Stimulated activated CD4-positive, alpha-beta T cell treated with anti-CD3 and anti-CD28 coated beads, Interleukin-1b, Interleukin-23, amount 100 ng/mL, for 1 hour (primary cell): ENCODE measurements at places on chromosomes 12 and 14.

GRCh38 chr12:104501660-104502059 is 44.9 kb downstream of the CHST11 start:
- no peak for DNase-seq

DNA sequence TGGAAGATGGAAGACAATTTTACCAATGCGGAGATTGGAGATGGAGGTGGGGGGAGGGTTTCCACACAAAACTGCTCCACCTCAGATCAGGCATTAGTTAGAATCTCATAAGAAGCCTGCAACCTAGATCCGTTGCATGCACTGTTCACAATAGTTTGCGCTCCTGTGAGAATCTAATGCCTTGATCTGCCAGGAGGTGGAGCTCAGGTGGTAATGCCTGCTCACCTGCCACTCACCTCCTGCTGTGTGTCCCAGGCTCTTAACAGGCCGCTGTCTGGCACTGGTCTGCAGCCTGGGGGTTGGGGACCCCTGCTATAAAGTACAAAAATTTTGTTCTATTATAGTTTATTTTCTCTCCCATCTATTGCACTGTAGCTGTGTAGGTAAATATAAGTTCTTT is 84.9 kb upstream of the FOXG1 start:
- no peak for DNase-seq

GRCh38 chr12:108940138-108940537 is 60.2 kb downstream of the DAO start:
- no peak for DNase-seq

GRCh38 chr14:90649083-90649482 is 167.1 kb downstream of the TTC7B start:
- no peak for DNase-seq

DNA sequence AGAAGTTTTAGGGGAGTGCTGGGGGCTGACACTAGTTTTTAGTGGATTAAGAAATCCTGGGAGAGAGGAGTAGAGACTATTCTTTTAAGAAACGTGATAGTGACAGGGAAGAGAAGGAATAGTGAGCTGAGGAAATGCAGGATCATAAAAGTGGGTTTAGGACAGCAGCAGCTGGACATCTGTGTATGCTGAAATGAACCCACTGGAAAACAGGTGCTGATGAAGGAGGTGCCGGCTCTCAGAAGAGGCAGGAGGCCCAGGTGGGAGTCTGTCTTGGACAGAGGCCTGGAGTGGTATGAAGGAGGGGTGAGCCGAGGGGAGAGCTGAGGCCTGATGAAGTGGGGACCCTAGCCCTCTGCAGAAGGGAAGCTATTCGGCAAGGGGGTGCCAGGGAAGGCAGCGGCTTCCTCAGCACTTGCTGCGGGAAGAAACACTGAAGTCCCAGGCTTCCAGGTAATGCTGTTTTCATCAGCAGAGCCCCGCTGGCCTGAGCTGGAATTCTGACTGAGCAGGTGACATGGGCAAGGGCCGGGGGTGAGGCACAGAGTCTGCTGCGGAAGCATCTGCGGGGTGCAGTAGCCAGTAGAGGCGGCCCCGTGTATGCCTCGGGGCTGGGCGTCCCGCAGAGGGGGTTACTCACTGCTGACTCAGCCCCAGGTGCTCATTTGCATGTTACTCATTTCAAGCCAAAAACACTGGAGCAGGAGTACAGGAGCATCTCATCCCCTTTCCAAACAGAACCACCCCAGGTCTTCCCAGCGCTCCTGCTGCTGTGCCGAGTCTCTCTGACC is 89.7 kb downstream of the TMCC3 start:
- DNase-seq = no peak

GRCh38 chr14:100777366-100777817 is 48.5 kb upstream of the MEG3 start:
- DNase-seq = no peak

DNA sequence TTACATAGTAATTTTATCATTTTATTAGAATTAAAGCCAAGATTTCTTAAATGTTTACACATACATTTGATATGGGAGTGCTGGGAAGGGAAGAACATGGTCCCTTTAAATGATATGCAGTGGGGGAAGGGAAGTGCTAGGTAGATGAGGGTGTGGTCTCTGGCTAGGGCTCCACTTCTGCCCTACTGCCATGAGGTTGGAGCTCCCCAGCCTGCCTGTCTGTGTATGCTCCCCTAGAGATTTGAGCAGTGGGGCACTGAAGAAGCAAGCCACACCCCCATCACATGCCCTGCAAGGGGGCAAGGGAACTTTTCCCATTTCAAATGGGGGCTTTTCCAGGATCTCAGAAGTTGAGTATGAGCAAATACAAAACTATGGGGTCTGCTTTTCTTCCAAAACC is 25.5 kb downstream of the CLECL1 start:
- DNase-seq = no peak

DNA sequence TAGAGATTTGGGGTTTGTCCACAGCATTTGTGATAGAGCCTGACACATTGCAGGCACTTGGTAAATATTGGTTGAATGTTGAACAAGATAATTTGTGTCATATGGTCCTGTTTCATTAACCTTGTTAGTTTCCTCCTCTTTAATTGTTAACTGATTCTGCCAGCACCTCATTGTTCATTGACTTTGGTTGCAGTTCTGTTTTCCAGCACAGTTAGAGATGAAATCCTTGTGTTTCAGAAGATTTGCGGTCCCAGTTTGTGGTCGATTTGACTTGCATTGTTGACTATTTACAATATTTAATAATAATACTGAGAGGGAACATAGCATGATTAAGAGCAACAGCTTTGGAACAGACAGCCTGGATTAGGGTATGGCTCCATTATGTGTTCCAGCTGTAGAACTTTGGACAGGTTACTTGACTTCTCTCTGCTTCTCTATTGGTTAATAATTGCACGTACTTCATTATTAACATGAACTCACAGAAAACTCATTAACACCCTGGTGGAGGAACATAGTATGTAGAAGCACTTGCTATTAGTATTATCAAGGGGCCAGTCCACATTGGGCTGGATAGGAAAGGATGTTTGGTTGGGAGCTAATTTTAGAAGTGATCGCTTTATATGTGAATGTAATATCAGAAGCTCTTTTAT is 8.7 kb downstream of the DRAM1 start:
- no peak for DNase-seq

DNA sequence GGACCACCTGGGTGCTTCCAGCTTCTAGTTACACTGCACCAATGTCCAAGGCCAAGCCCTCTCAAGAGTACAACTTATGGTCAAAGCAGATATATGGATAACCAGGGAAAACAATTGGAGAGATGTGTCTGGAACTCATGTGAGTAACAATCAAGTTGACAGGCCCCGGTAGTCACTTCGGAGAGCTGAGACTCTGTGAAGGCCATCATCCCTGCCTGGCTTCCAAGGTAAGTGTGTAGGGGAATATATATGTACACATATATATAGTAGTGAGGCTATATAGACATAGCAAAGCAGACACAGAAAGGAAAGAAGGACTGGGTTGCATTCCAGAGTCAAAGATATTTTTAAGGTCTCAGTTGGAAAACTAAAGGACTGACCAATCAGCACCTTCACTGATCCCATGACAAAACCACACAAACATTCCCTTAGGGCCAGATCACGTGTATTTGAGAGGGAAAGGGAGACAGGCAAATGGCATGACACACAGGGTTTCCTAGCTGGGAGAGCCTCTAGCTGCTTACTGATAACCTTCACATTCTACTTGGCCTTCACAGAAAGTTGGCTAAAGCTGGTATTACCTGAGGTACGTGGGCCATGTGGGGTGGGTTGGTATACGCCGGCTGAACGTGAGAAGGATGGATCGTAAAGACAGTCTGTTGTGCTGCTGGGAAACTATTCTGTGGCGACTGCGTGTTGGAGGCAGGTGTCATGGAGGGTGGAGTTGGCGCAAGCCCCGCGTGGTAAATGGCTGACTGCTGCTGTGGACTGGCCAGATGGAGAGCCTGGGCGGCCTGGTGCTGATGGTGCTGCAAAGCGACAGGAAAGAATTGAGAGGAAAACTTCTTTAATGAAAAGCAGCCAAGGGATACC is 50.0 kb downstream of the SH2B3 start:
- no peak for DNase-seq

- no peak for DNase-seq
Observed at GRCh38 chr12:93419388-93420034, 22.2 kb downstream of the UBE2N start.

- DNase-seq = no peak
Observed at GRCh38 chr14:78355109-78355508, 184.9 kb downstream of the NRXN3 start.

DNA sequence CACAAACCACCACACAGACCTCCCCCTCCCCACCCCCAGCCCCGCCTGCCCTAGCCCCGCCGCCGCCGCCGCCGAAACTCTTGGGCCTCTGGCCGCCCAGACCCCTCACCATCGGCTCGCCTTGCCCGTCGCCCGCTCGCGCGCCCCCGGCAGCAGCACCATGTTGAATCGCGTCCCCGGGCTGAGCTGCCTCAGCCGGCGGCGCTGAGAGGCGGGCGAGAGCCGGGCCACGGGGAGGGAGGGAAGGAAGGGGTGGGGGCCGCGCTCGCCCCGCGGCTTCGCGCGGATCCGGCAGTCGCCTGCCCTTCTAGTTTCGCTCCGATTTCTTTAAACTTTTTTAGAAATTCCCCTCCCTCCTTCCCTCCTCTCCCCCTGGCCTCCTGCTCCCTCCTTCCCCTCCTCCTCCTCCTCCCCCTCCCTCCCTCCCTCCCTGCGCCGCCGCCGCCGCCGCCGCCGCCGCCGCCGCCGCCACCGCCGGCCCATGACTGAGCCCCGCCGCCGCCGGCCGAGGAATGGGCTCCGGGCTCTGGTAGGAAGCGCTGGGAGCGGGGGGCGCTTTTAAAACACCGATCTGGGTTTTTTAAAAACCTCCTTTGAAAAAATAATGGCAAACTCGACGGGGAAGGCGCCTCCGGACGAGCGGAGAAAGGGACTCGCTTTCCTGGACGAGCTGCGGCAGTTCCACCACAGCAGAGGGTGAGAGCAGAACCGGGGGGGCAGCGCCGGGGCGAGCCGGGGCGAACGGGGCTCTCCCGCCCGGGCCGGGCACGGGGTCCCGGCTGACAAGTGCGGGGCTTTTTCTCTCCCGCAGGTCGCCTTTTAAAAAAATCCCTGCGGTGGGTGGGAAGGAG is at the start of gene ARID2:
TSS of gene ARID2 (plus strand) at position 474 of the 851 bp plus-strand sequence. CDS start at position 605, 131 bp downstream.
- peak; percentile 43 for DNase-seq

GRCh38 chr14:50560931-50561285 is 963 bp downstream of the ATL1 start:
- DNase-seq = peak; percentile 22

DNA sequence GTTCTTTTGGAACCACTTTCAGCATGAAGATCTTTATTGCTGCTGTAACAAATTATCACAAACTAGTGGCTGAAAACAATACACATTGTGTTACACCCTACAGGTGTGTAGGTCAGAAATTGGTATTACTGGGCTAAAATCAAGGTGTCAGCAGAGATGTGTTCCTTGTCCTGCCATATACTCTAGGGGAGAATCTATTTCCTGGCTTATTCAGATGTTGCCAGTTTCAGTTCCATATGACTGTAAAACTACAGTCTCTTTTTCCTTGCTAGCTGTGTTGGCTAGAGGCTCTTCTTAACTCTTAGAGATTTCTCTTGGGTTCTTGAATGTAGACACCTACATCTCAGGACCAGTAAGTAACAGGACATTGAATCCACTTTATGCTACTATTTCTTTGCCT is 215.6 kb upstream of the PPFIA2 start:
- no peak for DNase-seq

- DNase-seq = no peak
Observed at GRCh38 chr12:118034429-118035189, 18.1 kb downstream of the RFC5 start.

GRCh38 chr12:93727195-93727811 is 50.1 kb downstream of the CRADD start:
- no peak for DNase-seq

- no peak for DNase-seq
Observed at GRCh38 chr12:6643569-6644256, 3.5 kb downstream of the ACRBP start.

DNA sequence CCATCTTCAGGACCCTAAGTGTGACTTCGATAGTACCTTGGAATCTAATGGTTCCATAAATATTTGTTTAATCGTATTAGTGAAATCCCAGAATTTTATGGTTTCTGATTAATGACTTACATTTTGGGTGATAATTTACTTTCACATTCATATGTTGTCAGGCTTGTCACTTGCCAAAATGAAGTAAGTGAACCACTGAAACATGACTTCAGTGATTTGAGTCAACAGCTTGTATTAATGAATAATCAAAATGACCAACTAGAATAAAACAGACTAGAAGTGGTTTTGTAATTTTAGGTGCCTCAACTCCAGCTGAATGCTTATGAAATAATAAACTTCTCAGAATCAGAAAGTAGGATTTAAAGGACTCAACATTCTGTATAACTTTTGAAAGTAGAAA is 517.1 kb downstream of the PRKD1 start:
- DNase-seq = no peak

- DNase-seq = no peak
Observed at GRCh38 chr12:56529656-56530055, 8.0 kb downstream of the RBMS2 start.

DNA sequence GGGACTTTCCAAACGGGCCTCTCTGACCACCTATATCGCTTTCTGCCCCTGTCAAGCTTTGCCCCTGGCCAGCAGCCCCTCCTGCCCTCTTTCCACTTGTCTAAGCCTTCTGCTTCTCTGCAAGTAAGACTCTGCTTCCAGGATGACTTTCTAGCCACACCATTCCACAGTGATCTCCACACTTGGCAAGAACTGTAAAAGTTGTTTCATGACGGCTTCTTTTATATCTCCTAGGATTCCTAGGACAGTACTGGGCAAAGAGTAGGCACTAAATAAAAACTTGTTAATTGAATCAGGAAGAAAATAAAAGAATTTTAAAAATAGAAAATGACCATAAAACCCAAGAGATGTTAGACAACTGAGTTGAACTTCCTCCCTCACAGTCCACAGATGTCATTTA is 1.8 kb upstream of the PTPN21 start:
- no peak for DNase-seq

DNA sequence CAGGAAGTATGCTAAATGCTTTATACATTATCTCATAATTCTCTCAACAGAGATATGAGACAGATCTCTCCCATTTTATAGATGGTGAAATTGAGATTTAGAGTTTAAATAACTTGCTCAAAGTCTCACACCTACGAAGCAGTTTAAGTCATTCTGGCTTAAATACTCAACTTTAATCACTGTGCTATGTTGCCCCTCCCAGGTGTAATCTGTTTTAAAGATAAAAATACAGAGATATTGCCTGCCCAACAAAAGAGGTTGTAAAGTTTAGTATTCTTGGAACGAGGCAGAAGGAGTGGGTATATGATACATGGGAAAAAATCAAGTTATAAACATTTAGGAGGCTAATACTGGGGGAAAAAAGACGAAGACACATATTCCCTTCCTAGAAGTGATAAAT is 156.8 kb upstream of the LRIG3 start:
- no peak for DNase-seq

- no peak for DNase-seq
Observed at GRCh38 chr14:50667684-50667995, 466 bp downstream of the SAV1 start.

DNA sequence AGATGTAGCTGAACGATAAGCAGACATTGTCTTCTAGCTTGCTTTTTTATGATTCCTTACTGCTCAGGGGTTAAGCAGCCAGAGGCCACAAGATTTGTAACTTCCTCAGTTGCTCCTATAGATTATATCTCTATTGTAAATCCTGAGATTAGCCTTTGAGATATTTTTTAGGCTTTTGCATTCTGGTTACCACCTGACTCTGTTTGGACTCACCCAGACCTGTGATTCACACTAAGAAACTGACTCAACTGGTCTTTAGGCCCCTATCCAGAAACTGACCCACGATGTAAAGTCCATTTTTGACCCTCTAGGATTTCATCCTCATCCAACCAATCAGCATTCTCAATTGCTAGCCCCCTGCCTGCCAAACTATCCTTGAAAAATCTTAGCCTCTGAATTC is 194.4 kb downstream of the RASSF9 start:
- DNase-seq = no peak
